ENCODE measurements at places on chromosomes 3 and 15.

- no peak for DNase-seq
These were observed 51.1 kb downstream of the CEP70 start for GRCh38 chr3:138542977-138543376.

GRCh38 chr15:66615846-66616245 lies 50.0 kb upstream of the LCTL start:
- DNase-seq, result no peak

GRCh38 chr3:102037209-102037608 lies 187.9 kb downstream of the NFKBIZ start:
- no peak for DNase-seq

DNA sequence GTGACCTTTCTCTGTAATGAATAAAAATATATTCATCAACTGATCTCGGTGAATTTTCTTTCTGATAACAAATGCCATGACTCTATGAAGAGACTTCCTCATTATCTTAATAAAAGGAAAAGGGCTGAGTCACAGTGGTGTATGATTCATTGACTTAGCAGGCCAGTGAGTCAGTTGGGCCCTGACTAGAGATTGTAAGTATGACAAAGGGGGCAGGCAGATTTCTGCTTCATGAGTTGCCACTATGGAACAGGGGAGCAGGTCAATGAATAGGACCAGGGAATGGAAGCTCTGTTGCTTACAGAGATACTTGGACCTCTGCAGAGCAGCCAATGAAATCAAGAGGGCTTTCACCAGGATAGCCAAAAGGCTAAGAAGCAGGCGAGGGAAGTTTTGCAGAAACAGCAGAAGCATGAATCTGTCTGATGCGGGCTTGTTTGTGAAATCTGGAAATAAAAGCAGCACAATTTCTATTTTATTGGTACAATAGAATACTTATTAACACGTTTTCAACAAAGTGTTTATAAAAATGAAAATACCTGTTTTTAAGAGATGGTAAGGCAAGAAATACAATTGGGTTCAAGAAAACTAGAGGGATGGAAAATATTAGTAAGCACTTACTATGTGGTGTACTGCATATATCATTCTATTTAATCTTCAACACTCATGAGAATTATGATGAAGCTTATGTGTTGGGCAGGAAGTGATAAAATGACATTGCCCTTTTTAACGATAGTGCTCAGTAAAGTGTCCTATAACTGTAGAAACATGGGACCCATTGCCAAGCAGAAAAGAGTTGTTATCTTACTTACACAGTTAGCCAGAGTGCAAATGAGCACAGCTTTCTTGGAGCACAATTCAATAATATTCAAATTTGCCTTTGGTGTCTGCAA lies 169.8 kb upstream of the MYRIP start:
- DNase-seq, result no peak

GRCh38 chr15:74598126-74598842 lies 17.4 kb upstream of the CLK3 start:
- peak; percentile 57 for DNase-seq

GRCh38 chr3:18144571-18144970 lies 280.6 kb downstream of the SATB1 start:
- DNase-seq, result no peak

- DNase-seq, result peak; percentile 18
These were observed 7.2 kb downstream of the FAM174B start for GRCh38 chr15:92648190-92648875.

GRCh38 chr3:41846850-41847249 lies 115.1 kb downstream of the ULK4 start:
- no peak for DNase-seq

- DNase-seq, result no peak
These were observed 144.5 kb downstream of the PDZRN3 start for GRCh38 chr3:73480187-73480672.

DNA sequence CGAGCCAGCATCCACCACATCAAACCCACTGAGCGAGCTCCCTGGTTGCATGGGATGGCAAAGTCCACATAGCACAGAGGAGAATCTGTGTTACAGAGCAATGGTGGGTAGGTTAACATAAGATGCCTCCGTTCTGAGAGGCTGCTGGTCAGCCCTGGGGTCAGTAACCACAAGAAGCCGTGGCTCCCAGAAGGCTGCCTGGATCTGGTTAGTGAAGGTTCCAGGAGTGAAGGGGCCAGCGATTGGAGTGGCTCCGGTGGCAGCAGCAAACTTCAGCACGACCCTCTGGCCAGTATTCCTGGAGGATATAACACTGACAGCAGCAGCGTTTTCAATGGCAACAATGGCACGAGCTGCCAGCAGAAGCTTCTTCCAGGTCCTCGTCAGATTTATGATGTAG lies 18.4 kb upstream of the PIGZ start:
- no peak for DNase-seq

Data from NCI-H187 (cell line).